Posterior cingulate gyrus (tissue), 11 donors: ENCODE measurements at places on chromosomes 5 and 9.

- DNase-seq = no peak
These were observed 619.2 kb upstream of the CLINT1 start for GRCh38 chr5:158478139-158478538.

DNA sequence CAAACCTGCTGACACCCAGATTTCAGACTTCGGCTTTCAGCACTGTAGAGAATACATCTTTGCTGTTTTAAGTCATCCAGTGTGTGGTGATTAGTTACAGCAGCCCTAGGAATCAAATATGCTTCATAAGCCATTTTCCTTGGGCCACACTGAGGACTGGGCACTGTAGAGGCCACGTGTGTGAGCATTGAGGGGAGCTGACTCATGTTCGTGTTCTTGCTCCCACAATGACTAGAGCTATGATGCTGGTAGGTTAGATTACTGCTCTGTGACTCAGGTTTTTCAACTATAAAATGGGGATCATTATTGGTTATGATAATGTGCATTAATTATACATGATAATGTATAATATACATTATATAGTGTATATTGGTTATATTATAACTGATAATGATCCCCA, 96.5 kb upstream of the PALM2AKAP2 start:
- DNase-seq = no peak

- DNase-seq = no peak
These were observed 170.5 kb downstream of the DMRTA1 start for GRCh38 chr9:22617156-22617555.

GRCh38 chr9:126342621-126343031, 16.0 kb downstream of the MVB12B start:
- DNase-seq = no peak
